ENCODE measurements at places on chromosomes 12 and 14.

DNA sequence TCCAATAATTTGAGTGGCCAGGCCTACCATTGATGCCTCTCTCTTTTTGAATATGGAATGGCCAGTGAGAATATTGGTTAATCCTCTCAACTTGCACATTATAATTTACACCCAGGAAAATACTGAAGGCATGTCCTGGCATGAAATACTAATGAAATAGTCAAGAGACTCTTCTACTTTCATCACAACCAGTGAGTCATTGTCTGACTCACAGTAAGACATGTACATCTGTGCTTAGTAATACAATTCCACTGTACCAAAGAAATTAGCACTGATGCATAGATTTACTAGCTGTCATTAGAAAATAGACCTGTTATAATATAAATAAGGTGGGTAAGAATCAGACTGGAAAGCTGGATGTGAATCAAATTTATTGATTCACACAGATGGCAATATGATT, 31.6 kb downstream of the KCNC2 start:
- no peak for DNase-seq

DNA sequence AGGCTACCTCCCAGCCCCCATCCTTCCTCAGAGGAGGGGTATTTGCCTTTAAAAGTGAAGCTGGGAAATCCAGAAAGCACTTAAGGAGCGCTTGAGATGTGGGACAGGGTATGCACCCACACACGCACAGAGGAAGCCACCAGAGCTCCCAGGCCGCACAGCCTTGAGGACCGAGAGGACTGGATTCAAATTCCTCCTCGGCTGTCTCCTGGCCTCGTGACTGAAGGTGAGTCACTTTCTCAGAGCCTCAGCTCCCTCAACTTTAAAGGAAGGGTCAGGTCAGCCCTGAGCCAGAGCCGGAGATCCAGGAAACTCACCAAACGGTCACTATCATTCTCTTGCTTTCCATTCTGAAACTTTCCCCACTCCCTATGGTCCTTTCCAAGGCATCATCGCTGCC, 37.6 kb downstream of the BCL11B start:
- no peak for DNase-seq

- DNase-seq, result peak; percentile 46
Observed at GRCh38 chr12:120584343-120585149, 3.3 kb upstream of the POP5 start.

GRCh38 chr12:49633703-49634345, 10.5 kb downstream of the PRPF40B start:
- DNase-seq, result no peak

DNA sequence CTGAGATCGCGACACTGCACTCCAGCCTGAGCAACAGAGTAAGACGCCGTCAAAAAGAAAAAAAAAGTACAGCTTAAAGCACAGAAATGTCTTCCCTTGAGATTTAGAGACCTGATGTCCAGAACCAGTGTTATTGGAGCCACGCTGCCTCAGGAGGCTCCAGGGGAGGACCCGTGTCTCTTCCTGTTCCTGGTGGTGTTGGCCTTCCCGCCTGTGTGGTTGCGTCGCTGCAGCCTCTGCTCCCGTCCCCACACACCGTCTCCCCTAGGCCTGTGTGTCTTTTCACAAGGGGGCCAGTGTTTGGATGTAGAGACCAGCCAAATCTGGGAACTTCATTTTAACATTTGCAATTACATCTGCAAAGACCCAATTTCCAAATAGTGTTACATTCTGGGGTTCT, 8.6 kb upstream of the FBRSL1 start:
- DNase-seq, result no peak

- no peak for DNase-seq
Observed at GRCh38 chr12:121652767-121653497, 16.5 kb downstream of the MORN3 start.

GRCh38 chr12:92784797-92785562, 82.2 kb downstream of the PLEKHG7 start:
- peak; percentile 61 for DNase-seq

GRCh38 chr12:46354111-46354801, 18.3 kb downstream of the SLC38A2 start:
- DNase-seq, result no peak

DNA sequence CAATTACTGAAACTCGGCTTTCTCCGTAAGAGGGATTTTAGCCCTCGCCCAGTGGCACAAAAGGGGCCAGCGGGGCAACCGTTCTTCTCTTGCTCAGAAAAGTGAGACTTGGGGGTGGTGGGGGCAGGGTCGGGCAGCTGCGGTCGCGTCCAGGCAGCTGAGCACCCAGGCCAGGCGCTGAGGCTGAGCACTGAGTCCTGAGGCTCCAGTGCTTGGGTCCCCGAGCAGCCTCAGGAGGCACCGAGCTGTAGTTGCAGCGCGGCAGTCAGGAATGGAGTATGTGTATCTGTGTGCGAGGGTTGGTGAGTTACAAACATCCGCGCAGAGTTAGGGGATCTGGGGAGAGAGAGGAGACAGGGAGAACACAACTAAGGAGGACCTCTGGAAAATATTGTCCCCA, 4.1 kb upstream of the HOXC6 start:
- DNase-seq, result no peak

DNA sequence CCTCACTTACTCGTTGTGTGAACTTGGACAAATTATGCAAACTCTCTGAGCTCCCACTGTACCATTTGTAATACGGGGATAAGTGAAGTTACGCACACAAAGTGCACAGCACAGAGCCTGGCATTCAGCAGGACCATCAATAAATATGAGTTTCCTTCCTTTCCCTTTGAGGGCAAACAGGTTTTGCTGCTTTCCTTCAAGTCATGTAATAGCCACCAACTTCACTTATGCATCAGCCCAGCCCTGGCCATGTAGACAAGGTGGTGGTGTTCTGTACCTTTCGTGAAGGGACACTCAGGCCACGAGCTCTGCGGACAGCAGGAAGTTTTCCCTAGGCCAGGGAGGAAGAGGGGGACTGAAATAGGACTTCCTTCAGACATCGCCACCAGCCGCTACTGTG, 272.7 kb downstream of the CACNA1C start:
- DNase-seq, result no peak

DNA sequence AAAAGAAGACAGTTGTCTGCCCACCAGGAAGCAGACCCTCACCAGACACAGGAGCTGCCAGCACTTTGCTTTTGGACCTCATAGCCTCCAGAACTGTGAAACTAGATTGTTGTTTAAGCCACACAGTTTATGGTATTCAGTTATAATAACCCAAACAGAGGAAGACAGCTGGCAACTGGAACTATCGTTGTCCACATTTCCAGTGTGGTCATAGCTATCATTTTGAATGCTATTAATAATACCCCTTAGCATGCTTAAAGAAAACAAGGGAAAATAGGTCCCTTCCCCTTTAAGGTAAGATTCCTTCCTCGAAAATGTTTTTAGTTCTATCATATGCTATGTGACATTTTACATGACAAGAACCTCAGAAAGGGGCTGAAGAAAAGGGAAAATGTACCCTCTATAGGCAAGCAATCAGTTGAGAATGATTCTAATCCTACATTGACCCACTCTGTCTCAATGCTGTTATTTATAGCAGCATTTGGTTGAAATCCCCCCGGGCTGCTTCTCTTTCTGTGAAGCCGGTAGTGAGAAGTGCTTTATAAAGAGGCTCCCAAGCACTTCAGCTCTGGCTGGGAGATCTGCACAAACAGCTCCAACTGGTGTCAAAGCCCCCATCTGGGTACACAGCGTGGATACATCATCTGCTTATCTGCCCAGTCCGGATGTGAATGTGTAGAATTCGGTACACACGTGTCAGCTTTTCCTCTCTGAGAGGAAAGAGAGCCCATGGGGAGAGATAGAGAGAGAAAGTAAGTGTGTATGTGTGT, 221.2 kb upstream of the FLRT2 start:
- no peak for DNase-seq

DNA sequence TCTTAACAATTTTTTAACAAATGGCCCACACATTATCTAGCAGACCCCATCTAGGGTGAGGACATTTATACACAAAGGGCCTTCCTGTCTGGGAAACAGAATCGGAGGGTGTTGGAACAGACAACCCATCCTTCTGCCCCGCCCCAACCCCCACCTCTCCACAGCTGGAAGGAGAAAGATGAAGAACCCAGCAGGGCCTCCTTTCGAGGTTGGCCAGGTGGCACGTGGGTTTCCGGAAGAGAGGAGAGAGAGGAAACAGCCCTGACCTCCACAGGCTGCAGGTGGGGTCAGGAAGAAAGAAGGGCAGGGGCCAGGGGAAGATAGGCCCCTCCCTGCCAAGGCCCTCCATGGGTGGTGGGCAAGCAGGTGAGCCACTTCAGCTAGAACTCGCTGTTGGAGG, 57.2 kb downstream of the LRRC74A start:
- DNase-seq, result no peak

DNA sequence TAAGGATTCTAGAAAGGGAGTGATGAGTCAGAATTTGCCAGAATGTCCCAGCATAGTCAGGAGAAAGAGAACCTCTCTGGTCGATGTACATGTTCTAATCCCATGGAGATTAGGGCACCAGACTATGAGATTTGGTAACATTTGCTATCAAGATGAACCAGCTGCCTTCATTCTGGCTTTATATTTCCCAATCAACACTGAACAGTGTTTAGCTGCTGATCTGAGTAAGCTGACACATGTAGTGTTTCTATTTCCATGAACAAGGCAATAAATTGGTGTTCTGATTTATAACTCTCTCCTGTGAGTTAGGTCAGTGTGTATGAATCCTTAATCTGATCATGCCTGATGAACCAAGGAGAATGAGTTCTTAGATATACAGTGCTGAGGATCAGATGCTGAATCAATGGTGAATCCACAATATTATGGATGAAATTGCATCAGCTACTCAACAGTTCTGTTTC, 158.0 kb upstream of the AMIGO2 start:
- no peak for DNase-seq

- no peak for DNase-seq
Observed at GRCh38 chr12:59491877-59492276, 104.0 kb upstream of the SLC16A7 start.

GRCh38 chr12:42564996-42565395, 24.6 kb downstream of the PRICKLE1 start:
- no peak for DNase-seq

- DNase-seq, result no peak
Observed at GRCh38 chr14:102485693-102486512, 23.7 kb downstream of the ANKRD9 start.

- DNase-seq, result no peak
Observed at GRCh38 chr12:95742586-95742985, 48.0 kb downstream of the NTN4 start.

- DNase-seq, result no peak
Observed at GRCh38 chr14:42222924-42223471, 616.3 kb downstream of the LRFN5 start.

GRCh38 chr14:22249770-22250169, 339.3 kb downstream of the DAD1 start:
- no peak for DNase-seq

GRCh38 chr12:27193106-27193505, 51.0 kb upstream of the STK38L start:
- no peak for DNase-seq

- no peak for DNase-seq
Observed at GRCh38 chr12:9143137-9143536, 27.4 kb upstream of the A2M start.

- no peak for DNase-seq
Observed at GRCh38 chr12:116135209-116135930, 142.1 kb downstream of the MED13L start.

- DNase-seq, result no peak
Observed at GRCh38 chr14:64998455-64998931, 11.8 kb downstream of the FNTB start.

DNA sequence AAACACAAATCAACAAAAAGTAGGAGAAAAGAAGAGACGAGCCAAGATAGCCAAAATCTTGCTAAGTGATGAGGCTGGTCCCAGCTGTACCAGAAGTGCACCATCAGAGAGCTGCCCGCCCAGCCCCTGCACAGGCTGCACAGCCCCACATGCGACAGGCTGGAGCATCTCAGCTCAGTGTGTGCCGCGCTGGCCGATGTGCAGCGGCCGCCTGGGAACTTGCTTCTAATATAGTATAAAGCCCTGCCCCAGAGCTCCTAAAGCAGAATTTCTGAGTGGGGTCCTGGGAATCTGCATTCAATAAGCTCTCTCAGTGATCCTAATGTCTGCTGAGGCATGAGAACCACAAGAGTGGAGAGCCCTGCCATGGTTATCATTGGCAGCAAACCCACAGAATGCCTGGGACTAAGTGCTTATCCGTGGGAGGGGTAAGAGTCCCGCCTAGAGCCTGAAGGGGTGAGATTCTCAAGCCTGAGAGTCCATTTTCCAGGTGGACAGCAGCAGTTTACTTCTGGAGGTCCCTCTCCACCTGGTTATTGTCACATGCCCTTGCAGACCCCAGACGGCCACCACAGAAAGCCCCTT, 171.6 kb downstream of the DPF3 start:
- DNase-seq, result no peak

DNA sequence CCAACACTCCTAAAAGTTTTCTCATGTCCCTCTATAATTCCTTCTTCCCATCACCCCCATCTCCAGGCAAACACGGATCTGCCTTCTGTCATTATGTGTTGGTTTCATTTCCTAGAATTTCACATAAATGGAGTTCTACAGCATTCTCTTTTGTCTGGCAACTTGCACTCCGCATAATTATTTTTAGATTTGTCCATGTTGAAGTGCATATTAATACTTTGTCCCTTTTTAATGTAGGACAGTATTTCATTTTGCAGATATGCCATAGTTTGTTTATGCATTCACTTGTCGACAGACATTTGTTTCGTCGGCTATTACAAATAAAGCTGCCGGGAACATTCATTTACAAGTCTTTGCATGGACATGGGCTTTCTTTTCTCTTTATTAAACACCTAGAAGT, 150.0 kb downstream of the CRADD start:
- DNase-seq, result no peak

DNA sequence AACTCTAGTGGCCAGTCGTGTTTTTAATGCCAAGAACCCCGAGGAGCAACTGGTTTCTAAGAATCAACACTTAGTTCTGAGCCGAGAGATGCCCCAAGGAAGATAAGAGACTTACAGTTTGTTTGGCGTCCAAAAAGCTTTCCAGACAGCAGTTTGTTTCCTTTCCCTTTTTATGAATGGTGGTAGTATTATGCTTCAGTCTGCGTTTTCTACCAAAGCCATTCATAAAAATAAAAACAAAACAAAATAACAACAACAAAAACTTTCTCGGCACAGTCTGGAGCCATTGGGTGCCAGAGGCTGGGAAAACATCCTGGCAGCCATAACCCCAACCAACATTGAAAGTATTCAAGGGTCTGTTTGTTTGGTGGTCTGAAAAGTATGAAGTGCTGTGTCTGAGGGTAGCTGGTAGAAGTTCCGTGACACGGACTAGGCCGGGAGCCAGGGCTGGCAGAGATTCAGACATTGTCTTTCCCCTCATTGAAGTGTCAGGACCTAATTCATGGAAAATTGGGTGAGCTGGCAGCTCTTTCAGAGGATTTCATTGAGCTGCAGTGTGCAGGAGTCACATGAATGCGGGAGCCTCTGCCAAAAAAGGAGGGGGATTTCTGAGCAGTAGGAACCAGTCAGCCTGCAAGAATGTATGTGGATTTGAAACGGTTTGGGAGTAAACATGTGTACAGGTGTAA, 124.2 kb downstream of the HMGA2 start:
- no peak for DNase-seq

- no peak for DNase-seq
Observed at GRCh38 chr14:71538288-71538687, 393.9 kb upstream of the RGS6 start.

- DNase-seq, result no peak
Observed at GRCh38 chr14:79453276-79453675, 758.0 kb downstream of the DIO2 start.

All from T-helper 1 cell (primary cell).